ENCODE measurements at places on chromosomes 7 and 10. TPM values are rescaled to one million over a fixed set of nuclear protein-coding genes. Genes with fewer than 3 reads are reported as not detected.

GRCh38 chr7:23893942-23894891 is 184.2 kb downstream of the STK31 start:
- no peak overlapping the region for H3K27ac ChIP-seq
- no peaks in the 10 kb centered on the region for H3K4me1 ChIP-seq
- H3K4me3 ChIP-seq: no peak overlapping the region
- H3K36me3 ChIP-seq: no peaks in the 10 kb centered on the region
- DNase-seq: no peak

GRCh38 chr7:132091706-132092105 is 484.6 kb downstream of the PLXNA4 start:
- no peak overlapping the region for H3K27ac ChIP-seq
- no peaks in the 10 kb centered on the region for H3K36me3 ChIP-seq
- no peaks in the 10 kb centered on the region for H3K27me3 ChIP-seq
- no peak for DNase-seq
- no peak overlapping the region for H3K4me3 ChIP-seq
- no peaks in the 10 kb centered on the region for H3K4me1 ChIP-seq

DNA sequence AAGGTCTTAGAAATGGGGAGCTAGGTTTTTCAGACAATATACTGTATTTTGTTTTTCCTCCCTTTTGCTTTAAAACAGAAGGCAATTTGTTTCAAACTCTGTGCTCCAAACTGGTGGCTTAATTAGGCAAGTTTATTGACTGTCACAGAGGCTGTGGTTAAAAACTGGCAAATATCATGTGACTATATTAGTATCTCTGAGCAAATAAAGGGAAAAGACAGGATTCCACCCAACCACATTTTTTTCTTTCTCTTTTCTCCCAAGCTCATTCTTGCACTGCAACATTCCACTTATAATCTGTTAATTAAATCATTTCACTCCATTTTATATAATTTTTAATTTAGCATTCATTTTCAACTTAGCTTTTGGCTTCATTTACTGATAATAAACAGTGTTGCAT is 615.8 kb downstream of the AUTS2 start:
- H3K27ac ChIP-seq: no peak overlapping the region
- no peak for DNase-seq
- no peaks in the 10 kb centered on the region for H3K36me3 ChIP-seq

- no peak for DNase-seq
- H3K36me3 ChIP-seq: no peaks in the 10 kb centered on the region
- no peak overlapping the region for H3K4me3 ChIP-seq
- H3K27me3 ChIP-seq: no peaks in the 10 kb centered on the region
Measured at GRCh38 chr7:25515633-25516275, 287.5 kb upstream of the NPVF start.

GRCh38 chr7:50560865-50561351 is 4.3 kb downstream of the DDC start:
- H3K4me1 ChIP-seq: no peaks in the 10 kb centered on the region
- no peaks in the 10 kb centered on the region for H3K36me3 ChIP-seq
- no peak for DNase-seq
- H3K4me3 ChIP-seq: no peak overlapping the region

Gene SLC26A5
- total RNA-seq: not detected

Gene CALCR
- not detected for total RNA-seq

Gene LEP
- 0.37 TPM for total RNA-seq

Gene ST8SIA6
- 7.5 TPM for total RNA-seq
